CD8-positive, alpha-beta memory T cell (primary cell): ENCODE measurements at places on chromosomes 7 and 10. TPM values are rescaled to one million over a fixed set of nuclear protein-coding genes. Genes with fewer than 3 reads are reported as not detected.

DNA sequence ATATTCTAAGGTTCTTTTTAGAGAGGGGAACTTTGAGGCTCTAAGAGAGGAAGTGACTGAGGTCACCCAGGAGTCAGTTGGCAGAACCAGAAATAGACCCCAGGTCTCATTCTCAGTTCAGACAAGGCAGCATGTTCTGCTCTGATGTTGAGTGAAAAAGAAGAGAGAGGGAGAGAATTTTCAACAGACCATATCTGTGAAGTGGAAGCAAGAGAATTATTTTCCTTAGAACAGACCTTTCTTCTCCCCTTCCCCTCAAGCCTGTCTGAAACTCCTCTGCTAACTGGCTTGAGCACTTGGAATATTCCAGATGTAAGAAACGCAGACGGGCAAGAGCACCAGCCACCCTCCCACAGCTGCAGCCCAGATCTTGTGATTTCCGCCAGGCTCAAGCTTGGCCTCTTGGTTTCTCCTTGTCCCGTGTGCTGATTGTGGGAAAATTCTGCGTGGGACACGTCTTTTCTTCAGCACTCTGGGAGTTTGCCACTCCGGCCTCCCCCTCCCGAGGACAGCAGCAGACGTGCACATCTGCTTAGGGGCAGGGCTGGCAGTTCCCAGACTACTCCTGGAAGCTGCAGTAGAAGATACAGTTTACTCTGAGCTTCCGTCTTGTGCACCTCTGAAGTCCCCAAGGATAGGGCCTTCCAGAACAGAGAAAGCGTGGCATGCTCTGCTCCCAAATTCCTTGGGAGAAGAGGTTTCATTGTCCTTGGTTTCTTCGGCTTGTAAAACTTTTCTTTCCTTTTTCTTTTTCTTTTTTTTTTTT is 22.7 kb upstream of the IKZF1 start:
- no peak overlapping the region for H3K27ac ChIP-seq
- no peak for DNase-seq
- no peaks in the 10 kb centered on the region for H3K36me3 ChIP-seq
- H3K27me3 ChIP-seq = no peaks in the 10 kb centered on the region
- H3K4me1 ChIP-seq = peaks cover 46% of the 10 kb centered on the region

- H3K4me3 ChIP-seq = no peak overlapping the region
- H3K27ac ChIP-seq = no peak overlapping the region
- H3K27me3 ChIP-seq = no peaks in the 10 kb centered on the region
- peaks cover 5% of the 10 kb centered on the region for H3K36me3 ChIP-seq
Measured at GRCh38 chr7:5507013-5507412, 83.4 kb upstream of the TNRC18 start.

- H3K4me1 ChIP-seq = no peaks in the 10 kb centered on the region
- no peaks in the 10 kb centered on the region for H3K36me3 ChIP-seq
- H3K27ac ChIP-seq = no peak overlapping the region
- no peak overlapping the region for H3K4me3 ChIP-seq
- no peak for DNase-seq
Measured at GRCh38 chr7:2175514-2175913, 57.2 kb downstream of the MAD1L1 start.

- no peak overlapping the region for H3K4me3 ChIP-seq
- no peak for DNase-seq
- H3K27me3 ChIP-seq = no peaks in the 10 kb centered on the region
- no peak overlapping the region for H3K27ac ChIP-seq
- no peaks in the 10 kb centered on the region for H3K36me3 ChIP-seq
Measured at GRCh38 chr7:139906879-139907278, 77.8 kb downstream of the TBXAS1 start.

- no peak overlapping the region for H3K27ac ChIP-seq
- H3K27me3 ChIP-seq = no peaks in the 10 kb centered on the region
- no peaks in the 10 kb centered on the region for H3K36me3 ChIP-seq
- no peak overlapping the region for H3K4me3 ChIP-seq
- H3K4me1 ChIP-seq = no peaks in the 10 kb centered on the region
- no peak for DNase-seq
Measured at GRCh38 chr10:75826846-75827245, 395.4 kb downstream of the LRMDA start.

GRCh38 chr7:101677797-101678479 is 48.8 kb upstream of the MYL10 start:
- H3K27ac ChIP-seq = no peak overlapping the region
- H3K4me3 ChIP-seq = no peak overlapping the region
- H3K36me3 ChIP-seq = no peaks in the 10 kb centered on the region
- DNase-seq = no peak

DNA sequence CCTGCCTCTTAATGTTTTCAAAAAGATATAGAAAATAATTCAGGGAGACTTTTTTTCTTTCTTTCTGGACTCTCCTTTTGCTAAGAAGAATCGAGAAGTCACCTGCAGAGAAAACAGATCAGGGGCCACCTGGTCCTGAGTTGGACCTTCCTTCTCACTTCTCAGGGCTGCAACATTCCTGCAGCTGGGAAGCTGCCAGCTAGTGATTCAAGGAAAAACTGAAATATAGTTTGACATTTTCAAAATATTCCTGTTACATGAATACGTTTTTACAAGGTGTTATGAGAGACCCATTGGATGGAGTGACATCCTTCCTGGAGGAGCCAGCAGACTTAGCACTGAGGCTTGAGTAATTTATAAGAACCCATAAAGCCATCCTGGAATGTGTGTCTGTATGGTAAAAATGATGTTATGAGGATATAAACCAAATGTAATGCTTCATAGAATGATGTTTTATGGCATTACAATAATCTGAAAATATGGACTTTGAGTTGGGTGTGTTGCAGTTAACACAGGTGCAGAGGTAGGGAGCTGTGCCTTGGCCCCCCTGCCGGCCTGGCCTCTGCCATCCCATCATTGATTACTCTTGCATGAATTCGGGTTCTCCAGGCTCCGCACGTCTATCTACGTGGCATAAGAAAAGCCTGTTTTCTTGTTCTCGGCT is 149.7 kb downstream of the PAXIP1 start:
- H3K27ac ChIP-seq = no peak overlapping the region
- no peak overlapping the region for H3K4me3 ChIP-seq
- no peak for DNase-seq
- H3K27me3 ChIP-seq = peaks cover 4% of the 10 kb centered on the region

Gene JAKMIP3
- not detected for polyA plus RNA-seq

Gene SEMA4G
- polyA plus RNA-seq = 0.06 TPM

Gene COL1A2
- not detected for polyA plus RNA-seq

Gene ASAH2B
- 1.9 TPM for polyA plus RNA-seq
